CD4-positive, alpha-beta T cell treated with Interleukin-6 at 100 ng/mL for 8 hours (primary cell): ENCODE measurements at places on chromosomes 7 and 10.

- no peak for DNase-seq
Measured at GRCh38 chr10:42943025-42943818, 133.6 kb upstream of the RET start.

DNA sequence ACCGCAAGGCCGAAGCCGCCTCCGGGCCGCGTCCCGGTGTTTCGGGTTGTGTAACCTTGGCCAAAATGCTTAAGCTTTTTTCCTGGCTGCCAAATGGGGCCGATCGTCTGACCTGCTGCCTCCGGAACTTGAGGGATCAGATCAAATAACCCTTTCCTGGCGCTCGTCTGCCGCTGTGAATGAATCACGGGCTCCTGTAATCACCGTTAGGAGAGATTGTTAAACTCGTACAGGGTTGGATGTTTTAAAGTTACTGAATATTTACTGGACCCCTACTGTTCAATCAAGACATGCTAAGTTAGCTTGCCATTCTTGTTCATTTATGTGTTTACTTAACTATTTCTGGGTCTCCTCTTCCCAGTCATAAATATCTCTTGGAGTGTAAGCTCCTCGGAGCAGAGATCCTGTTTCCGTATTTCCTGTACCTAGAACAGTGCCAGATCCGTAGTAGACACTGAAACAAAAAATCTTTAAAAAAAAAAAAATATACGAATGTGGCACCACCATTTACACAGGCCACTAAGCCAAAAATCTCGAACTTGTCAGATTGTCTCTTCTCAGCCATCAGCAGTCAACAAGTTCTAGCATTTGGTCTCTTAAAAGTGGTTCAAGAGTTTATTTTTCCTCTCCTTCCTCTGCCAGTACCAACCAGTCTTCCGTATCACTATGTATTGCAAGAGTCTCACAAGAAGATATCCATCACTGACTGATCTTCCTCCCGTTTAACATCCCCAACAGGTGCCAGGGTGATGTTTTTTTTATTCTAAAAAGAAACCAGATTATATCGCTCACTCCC is 650 bp upstream of the TM9SF3 start:
- DNase-seq: peak; percentile 44

- DNase-seq: no peak
Measured at GRCh38 chr10:99920486-99920885, 89.3 kb downstream of the DNMBP start.

GRCh38 chr10:89677341-89677740 is 24.0 kb upstream of the KIF20B start:
- DNase-seq: no peak

DNA sequence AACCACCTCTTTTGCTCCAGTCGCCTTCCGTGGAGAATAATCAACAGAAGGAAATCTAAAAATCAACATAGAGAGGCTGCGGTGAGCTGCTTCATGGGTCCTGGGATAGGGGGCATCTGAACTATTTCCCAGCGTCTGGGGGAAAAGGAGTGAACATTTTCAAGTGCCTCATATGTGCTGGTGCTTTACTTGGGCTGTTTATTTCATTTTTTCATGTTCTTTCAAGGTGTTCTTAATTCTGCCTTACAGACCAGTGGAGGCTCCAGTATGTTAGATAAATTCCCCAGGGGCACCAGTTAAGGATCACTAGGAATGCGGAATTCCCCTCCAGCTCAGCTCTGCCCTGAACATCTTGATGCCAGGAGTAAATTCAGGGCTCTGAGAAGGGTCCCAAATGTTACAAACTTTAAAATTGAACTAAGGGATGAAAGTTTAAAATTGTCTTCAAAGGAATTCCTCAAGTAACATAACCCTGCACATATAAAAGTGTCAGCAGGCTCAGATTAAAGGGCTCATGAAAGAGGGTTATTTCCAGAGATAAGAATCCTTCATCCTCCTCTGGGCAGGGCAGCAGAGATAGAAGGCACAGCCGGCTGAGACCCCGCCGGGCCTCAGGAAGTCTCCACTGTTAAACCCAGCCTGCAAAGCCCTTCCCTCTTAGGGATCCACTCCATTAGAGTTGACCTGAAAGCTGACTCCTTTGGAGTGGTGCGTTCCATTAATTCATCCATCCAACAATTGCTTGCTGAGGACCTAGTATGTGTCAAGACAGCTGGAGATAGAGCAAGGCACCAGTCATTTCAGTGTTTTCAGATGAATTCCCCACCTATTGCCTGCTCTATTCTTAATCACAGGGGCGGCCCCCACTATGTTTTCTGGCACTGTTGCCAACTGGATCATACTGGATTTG is 345.8 kb downstream of the KCNMA1 start:
- DNase-seq: no peak

DNA sequence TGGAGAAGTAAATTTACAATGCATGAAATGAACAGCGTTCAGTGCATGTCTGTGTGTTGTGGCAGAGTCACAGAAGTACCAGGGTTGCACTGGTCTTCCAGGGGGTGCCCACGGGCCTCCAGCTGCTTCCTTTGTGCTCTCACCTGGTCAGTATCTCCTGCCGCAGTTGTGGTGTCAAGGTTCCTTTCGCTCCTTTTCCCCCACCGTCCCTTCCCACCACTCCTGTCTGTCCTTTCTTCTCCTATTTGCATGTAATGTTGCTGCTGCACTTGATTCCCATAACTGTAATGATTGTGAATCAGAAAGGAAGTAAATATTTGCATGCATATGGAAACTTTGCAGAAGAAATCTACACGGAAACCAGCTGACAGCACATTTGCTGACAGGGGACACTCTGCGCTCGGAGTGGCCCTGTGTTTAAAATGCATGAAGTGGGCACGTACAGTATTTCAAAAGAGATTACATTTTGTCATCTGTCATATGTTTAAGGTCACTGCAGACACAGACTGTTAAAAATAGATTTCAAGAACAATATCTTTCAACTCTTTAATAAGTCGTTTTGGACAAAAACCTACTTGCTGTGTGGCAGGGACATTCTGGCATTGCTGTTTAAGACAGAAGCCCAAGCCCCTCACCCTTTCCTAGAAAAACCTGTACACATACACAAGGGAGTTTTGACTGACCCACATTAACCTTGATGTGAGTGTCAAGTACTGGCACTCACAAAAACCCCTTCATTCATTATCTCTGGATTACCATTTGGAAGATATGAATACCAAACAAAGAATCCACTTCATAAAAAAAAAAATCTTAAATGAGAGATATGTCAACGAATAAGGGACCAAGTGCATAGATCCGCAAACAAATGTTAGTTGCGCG is 336.7 kb upstream of the KLF6 start:
- no peak for DNase-seq

DNA sequence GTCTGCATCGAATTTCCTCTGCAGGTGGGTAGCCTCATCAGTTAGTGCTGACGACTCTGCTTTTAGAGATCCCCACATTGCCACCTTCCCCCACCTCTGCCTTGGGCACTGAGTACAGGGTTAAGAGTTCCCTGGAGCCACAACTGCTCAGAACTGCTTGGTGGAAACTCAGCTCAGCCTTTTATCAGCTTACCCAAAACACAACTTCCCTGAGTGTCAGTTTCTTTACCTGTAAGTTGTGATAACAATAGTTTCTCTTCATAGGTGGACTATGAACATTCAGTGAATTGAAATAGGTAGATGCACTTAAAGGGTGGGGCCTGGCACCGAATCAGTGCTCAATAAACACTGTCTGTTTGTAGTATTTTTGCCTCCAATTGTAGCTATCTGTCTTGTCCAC is 11.3 kb downstream of the ASB13 start:
- no peak for DNase-seq

DNA sequence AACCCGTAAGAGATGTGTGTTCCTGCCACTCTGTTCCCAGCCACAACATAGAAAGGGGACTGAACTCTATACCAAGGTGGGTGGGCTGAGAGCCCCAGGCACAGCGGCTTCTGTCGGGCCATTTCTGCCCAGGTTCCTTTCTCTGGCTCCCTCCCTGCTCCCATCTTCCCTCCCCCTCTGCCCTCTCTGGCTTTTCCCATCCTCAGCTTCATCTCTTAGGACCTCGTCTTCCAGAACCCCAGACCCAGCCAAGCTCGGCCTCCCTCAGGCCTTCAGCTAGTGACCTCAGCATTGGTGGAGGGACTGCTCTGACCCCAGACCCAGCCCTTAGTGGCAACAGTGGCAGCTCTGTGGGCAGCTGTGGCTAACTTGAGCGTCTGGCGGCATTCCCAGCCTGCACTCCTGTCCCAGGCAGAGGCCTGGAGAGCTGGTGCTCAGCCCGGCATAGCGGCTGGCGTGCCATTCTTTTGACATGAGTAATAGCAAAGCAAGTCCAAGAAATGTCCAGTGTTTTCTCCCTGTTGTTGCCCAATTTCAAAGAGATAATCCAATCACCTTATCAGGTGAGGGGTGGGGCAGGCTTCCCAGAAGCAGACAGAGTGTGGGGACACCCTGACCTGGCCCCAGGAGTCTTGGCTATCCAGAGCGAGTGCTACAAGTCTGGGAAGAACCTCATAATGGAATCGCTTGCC is 15.9 kb downstream of the PTPRE start:
- DNase-seq: no peak

- no peak for DNase-seq
Measured at GRCh38 chr10:26837139-26837538, 23.6 kb downstream of the ABI1 start.

DNA sequence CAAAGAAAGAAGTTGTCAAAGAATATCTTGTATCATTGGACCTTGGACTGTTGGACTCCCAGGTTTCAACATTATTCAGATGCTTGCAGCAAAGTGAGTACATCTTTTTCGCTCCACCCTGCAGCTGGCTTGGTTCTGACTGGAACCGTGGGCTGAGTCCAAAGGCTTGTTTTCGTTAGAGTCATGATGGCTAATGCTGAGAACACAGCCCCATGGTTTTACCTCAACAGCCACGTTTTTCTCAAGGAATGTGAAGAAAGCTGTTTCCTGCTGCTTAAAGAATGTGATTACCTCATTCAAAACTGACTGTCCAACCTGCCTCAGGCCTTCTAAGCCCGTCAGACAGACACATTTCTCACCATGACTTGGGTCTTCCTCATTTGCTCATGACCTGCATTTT is 69.5 kb downstream of the STEAP1B start:
- DNase-seq: no peak

GRCh38 chr10:71538608-71539260 is 142.0 kb downstream of the CDH23 start:
- no peak for DNase-seq

DNA sequence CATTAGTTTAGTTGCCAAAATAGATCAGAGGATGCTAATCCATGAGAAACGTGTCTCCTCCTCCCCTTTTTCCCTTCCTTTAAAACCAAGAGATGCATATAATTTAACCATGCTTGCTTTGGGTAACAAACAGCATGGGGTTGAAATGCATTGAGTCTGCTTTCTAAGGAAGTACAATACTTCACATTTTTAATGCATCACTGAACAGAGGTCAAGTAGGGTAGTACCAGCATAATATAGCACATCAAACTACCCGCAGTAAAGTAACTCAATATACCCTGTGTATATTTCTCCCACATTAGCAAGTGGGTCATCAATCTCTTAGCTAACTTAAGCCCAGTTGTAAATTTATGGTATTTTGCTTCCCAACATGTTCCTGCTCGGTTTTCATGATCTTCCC is 239.3 kb upstream of the SEMA3C start:
- DNase-seq: no peak

DNA sequence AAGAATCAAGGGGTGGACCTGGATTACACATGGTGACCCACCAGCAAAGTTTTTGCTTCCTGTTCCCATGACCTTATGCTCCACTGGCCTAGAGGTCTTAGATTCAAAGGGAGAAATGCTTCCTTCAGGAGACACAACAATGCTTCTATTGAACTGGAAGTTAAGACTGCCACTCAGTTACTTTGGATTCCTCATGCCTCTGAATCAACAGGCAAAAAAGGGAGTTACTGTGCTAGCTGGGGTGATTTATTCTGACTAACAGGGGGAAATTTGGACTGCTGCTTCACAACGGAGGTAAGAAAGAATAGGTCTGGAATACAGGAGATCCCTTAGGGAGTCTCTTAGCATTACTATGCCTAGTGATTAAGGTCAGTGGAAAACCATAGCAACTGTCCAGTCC is 10.3 kb downstream of the TMEM229A start:
- no peak for DNase-seq

- no peak for DNase-seq
Measured at GRCh38 chr7:123004931-123005330, 9.4 kb upstream of the TAS2R16 start.

GRCh38 chr10:65805993-65806392 is 1119.8 kb upstream of the LRRTM3 start:
- no peak for DNase-seq

DNA sequence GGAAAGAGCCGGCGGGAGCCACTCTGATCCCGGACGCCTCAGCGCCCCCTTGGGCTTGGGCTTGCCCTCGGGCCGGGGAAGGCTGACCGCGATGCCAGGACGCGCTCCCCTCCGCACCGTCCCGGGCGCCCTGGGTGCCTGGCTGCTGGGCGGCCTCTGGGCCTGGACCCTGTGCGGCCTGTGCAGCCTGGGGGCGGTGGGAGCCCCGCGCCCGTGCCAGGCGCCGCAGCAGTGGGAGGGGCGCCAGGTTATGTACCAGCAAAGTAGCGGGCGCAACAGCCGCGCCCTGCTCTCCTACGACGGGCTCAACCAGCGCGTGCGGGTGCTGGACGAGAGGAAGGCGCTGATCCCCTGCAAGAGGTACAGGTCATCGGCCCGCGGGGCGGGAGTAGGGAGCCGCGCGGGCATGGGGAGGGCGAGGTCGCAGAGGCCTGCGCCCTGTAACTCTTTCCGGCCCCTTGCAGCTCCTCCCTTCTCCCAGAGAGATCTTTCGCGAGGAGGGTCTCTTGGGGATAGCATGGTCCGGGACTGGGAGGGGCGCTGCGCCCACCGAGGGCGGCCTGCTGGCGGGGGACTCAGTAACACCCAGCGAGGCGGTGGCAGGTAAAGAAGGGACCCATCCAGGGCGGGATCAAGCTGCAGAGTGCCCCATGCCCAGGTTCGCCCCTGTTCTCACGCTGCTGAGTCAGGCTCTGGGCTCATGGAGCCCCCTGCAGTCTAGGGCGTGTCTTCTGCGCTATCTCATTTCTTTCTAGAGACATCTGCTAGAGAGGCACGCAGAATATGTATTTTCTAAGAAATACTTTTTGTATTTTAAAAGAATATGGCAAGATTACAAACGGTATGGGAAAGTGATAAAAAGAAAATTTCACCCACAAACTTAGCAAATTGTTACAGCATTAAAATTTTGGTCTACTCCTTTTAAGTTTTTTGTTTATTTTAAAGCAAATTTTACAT is 687 bp downstream of the EPDR1 start:
- DNase-seq: no peak
